ENCODE measurements at places on chromosomes 3 and 15.

DNA sequence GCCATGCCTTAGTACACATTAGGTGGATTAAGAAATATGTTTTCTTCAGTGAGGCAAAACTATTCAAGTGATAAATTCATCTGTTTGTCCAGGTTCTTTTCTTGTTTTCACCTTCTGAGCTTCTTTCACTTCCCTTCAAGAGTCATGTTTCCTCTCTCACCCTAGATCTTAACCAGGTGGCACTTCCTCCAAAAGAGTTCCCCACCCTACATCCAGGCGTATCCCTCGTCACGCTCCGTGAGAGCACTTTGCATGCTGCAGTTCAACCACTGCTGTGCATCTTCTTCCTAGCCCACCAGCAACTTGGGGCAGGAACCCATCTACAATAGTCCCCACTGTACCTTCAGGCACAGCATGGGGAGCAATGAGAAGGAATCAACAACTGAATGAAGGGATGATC is 28.9 kb downstream of the OSBPL10 start:
- no peak for DNase-seq

DNA sequence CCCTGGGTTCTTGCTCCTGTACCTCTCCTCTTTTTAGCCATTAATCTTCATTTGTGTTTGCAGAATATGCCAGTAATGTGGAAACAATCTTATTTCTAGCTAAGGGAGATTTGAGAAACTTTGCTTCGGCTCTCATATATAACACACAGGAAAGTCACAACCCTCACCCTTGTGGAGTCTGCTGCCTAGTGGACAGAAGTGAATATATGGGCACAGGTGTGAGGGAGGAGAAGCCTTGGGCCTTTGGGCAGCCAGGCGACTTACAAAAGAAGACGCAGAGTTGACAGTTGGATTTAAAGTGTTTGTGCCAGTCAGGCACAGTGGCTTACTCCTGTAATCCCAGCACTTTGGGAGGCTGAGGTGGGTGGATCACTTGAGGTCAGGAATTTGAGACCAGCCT is 181.8 kb upstream of the TBL1XR1 start:
- no peak for DNase-seq

DNA sequence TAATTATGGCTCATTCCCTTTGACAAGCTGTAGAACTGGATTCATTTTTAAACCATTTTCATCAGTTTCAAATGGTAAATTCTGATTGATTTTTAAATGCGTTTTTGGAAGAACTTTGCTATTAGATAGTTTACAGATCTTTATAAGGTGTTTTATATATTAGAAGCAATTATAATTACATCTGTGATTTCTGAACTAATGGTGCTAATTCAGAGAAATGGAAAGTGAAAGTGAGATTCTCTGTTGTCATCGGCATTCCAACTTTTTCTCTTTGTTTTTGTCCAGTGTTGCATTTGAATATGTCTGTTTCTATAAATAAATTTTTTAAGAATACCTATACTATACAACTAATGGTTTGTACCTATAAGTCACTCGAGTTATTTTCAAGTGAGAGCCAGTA is 62.7 kb downstream of the PXYLP1 start:
- DNase-seq: no peak

DNA sequence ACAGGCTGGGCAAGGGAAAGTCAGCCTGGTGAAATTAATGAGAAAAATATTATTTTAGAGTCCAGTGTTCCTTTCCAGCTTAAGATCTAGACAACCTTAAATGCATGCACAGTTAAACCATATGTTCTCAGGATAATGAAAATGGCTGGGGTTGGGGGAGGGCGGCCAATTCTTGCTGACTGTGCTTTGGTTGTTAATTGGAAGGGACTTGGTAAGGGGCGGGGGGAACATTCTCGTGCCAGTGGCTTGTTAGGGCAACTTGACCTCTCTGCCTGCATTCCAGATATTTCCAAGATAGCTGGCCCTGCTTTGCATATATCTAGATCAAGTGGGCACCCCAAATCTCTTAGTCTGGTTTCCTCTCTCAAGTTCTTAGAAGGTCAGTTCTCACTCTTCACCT is 112.5 kb downstream of the TOP2B start:
- no peak for DNase-seq

GRCh38 chr3:182920515-182921084 is 59.7 kb downstream of the DCUN1D1 start:
- no peak for DNase-seq

GRCh38 chr3:35746492-35746891 is 107.2 kb downstream of the ARPP21 start:
- DNase-seq: no peak

- DNase-seq: no peak
Measured at GRCh38 chr15:88940110-88940675, 27.0 kb upstream of the MFGE8 start.

GRCh38 chr15:23570486-23570885 is 5.0 kb downstream of the MKRN3 start:
- no peak for DNase-seq

GRCh38 chr3:124814620-124815421 is 72.3 kb downstream of the ITGB5 start:
- no peak for DNase-seq

DNA sequence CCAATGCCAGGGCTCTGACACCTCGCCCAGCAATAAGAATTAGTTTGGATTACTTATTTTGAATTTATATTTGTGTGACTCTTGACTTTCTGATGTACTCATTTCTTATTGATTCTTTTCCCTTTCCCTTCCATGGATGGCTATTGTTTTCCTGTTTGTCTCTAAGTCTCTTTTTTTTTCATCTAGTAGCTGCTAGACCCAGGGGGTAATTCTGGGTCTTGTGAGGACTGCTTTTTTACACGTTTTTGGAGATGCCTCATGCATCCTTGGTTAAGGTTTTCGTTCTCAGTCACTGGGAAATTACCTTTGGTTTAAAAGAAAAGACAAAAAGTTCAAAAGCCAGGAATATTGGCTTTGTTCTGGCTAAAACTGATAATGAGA is 70.2 kb upstream of the STRIT1 start:
- DNase-seq: no peak
